Stimulated activated CD4-positive, alpha-beta T cell treated with anti-CD3 and anti-CD28 coated beads, Interleukin-4, amount 100 ng/mL, for 4 hours (primary cell): ENCODE measurements at places on chromosomes 7 and 10.
A peak's percentile ranks its signal among the peaks of the same experiment; 100 is the strongest.

- no peak for DNase-seq
Observed at GRCh38 chr7:71982851-71983250, 429.3 kb downstream of the CALN1 start.

GRCh38 chr10:58299580-58299979, 30.6 kb downstream of the CISD1 start:
- DNase-seq: peak; percentile 34

DNA sequence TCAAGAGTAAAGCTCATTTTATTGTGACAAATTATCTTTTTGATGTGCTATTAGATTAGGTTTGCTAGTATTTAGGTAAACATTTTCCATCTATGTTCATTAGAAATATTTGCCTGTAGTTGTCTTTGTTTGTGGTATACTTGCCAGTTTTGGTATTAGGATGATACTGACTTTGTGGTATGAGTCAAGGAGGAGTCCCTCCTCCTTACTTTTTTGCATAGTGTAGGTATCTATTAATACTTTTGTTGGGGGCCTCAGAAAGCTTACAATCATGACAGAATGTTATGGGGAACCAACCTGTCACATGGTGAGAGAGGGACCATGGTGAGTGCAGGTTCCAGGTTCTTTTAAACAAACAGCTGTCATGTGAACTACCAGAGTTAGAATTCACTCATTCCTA, 102.1 kb downstream of the ZWINT start:
- DNase-seq: no peak

GRCh38 chr10:114206902-114207301, 27.7 kb downstream of the TDRD1 start:
- DNase-seq: no peak

GRCh38 chr10:91713461-91714072, 80.7 kb upstream of the PPP1R3C start:
- DNase-seq: no peak

DNA sequence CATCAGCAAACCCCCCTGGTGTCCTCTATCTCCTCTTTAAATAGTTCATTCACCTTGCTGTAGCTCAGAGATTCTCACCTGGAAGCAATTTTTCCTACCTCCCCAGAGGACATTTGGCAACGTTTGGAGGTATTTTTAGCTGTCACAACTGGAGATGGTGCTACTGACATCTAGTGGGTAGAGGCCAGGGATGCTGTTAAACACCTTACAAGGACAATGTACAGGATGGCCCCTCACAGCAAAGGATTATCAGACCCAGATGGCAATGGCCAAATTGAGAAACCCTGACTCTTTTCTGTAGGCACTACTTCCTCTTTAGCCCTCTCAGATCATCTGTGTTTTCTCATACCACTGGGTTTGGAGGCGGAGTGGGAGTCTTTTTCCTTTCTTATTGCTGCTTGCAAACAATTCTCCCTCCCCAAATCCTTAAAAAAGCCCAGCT, 13.2 kb upstream of the TRA2A start:
- DNase-seq: no peak

DNA sequence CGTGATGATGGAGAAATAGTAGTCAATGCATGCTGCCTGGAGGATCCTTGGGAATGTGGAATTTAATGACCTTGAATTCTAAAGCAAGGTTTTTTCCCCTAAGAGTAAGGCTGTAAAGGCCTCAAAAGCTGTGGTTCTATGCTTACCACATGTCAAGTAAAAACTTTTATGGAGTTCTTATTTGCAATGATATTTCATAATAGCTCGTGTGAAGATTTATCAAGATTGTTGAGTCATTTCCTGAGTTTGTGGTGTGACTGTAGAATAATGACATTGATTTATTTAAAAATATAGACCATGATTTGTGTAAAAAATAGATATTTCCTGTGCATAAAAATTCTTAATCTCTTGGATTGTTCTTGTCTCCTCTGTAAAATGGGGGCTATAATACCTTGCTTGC, 67.5 kb upstream of the SORCS1 start:
- DNase-seq: no peak
